ENCODE measurements at places on chromosomes 7 and 10.

DNA sequence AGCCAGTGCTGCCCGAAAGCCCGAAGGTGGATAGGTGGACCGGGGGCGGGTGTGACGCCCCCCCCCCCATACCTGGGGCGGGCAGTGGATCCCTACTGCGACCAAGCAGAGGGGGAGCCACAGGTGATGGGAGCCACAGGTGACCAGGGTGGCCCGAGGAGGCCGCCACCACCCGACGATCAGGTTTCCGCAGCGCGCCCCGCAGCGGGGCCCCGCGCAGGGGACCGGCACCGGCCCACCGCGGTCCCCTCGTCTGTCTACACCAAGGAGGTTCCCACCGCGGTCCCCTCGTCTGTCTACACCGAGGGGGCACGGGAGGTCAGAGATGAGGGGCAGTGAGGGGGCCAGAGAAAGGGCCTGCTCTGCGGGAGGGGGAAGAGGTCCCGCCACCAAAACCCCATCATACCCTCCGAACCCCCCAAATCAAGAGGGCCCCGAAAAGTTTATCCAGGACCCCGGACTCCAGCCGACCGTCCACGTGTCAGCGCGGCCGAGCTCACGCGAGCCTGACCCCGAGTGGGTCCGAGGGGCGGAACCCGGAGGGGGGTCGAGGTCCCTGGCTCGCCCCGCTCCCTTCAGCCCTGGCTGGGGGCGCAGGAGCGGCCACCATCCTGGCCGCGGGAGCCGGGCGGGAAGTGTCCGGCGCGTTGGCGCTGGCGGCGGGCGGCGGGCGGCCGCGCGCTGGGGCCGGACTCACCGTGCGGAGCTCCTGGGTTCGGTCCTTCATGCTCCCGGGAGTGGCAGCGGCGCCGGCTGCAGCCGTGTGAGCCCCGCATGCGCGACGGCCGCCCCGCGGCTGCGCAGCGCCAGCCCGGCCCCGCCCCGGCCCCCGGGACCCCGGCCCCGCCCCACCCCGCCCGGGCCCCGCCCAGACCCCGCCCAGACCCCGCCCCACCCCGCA is at the start of gene STX1A:
TSS of gene STX1A (minus strand) at position 765 of the 901 bp plus-strand sequence. CDS start at position 727, 38 bp downstream.
- DNase-seq: no peak

DNA sequence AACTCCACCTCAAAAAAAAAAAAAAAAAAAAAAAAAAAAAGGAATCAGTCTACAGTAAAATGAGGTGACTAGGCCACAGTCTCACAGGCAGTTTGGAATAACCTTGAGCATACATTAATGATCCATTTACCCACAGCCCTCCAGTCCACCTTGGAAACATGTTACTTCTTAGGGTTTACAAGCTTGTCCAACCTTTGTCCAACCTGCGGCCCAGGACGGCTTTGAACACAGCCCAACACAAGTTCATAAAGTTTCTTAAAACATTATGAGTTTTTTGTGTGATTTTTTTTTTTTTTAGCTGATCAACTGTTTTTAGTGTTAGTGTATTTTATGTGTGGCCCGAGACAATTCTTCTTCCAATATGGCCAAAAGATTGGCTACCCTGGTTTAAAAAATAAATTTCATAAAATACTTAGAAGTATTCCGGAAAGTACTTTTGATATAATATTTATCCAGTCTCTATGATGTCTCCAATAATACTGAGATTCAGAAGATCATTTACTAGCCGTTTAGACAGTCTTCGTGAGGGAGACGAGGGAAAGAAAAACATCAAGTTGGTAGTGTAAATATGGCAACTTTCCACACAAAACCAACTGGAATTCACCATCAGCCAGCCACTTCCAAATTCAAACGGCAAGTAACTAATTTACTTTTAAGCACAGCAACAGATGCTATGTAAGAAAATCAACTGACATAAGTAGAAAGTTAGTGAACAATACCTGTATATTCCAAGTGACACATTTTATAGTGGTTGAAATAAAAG is 9.9 kb downstream of the BAZ1B start:
- no peak for DNase-seq

- DNase-seq: no peak
Observed at GRCh38 chr10:119161680-119162451, 3.6 kb downstream of the SFXN4 start.

- no peak for DNase-seq
Observed at GRCh38 chr10:75466886-75467285, 35.5 kb downstream of the LRMDA start.

GRCh38 chr7:33516568-33516967 is 387.2 kb downstream of the BBS9 start:
- DNase-seq: no peak

DNA sequence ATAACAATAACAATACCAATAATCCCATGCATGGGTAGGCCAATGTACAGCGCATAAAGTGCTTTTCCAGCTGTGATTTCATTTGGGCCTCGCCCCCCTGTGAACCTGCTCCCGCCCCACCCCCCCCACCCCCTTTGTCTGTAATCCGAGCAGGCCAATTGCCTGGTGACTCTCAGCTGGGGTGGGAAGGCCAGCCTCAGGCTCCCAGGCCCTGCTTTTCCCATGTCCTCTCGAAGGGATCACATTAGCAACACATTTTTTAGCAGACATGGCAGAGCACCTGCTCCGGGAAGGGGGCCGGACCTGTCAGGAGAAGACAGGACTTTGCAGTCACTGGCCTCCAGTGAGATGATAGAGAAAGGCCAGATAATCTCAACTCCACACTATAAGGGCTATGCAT is 439.3 kb downstream of the RPS24 start:
- no peak for DNase-seq

DNA sequence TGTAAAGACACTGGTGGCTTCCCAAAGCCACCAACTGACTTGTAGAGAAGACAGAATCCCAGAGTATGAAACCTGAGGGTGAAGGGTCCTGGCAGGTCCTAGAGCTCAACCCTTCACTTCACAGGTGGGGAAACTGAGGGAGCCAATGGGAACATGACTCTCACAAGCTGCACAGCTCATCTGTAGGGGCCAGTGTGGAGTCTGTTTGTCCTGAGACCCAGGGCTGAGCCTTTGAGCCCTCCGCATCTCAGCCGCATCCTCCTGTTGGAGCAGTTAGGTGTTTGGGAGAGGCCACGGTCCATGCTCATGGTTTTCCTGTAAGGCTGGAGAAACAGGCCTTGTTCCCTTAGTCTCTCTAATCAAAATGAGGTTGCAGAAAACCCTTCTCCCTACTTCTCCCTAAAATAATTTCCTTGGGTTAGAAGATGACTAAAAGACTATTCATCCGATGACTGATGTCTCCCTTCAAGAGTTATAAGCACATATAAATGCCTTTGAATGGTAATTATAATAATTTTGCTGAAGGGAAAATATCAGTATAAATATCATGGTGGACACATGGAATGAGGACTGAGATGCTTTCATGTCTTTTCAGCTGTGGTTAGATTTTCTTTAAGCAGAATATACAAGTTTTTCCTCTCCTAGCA is 10.3 kb downstream of the HTRA1 start:
- no peak for DNase-seq

GRCh38 chr7:42065942-42066341 is 171.1 kb downstream of the GLI3 start:
- DNase-seq: no peak

DNA sequence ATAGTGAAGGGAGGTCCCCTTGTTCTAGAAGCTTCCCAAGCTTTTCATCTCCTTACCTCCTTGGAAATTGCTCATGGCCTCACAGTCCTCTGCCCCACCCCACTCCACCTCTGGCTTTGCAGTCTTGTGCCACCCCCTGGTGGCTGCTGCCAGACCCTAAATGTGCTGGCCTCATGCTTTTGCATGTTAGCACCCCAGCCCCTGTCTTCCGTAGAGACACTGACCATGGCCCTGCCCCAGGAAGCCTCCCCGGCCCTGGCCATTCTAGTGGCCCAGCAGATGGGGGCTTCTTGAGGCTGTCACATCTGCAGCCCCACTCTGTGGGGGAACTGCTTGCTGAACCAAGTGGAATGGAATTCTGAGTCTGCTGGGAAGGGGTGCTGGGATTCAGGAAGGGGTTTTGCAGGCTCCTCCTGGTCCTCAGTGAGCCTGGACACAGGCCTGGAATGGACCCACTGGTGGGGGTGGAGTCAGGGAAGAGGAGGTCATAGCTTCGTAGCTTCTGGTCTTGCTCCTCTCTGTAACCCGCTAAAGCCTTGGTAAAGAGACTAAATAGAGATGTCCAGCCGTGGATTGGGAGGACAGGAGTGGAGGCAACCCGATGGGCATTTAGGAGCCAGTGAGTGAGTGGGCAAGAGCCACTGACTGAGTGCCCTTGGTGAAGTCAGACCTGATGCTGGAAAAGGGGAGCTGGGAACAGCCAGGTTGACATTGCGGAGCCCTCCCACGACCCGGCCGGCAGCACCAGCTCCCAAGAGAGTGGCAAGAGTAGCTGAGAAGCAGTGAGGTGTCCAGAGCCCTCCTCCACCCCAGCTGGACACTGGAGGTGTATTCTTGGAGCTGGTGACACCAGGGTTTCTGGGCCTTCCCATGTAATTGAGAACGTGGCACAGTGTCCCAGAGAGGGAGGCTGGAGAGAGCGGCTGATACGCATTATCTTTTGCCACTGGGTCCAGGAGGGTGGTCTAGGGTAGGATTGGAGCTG is 20.9 kb downstream of the RAMP3 start:
- DNase-seq: no peak

- DNase-seq: no peak
Observed at GRCh38 chr7:114409750-114410149, 4.9 kb upstream of the FOXP2 start.

DNA sequence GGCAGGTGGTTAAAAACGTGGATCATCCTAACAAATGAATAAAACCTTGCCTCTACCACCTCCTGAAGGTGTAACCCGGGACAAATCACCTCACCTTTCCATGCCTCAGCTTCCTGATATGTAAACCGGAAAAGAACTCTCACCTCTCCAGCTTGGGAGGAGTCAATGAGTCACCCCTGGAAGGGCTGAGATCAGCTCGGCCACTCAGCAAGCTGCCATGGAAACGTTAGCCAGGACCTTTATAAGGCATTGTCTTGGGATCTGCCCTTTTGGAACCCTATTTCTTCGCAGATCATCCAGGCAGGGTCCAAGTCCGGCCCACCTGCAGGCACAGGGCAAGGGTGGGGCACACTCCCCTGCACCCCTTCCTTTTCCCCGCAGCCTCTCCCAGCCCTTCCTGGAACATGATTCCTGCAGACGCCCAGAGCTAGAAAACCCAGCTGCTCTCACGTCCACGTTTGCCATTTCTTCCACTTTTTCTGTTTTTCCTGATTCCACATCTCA is 81.6 kb upstream of the PFKP start:
- DNase-seq: no peak

DNA sequence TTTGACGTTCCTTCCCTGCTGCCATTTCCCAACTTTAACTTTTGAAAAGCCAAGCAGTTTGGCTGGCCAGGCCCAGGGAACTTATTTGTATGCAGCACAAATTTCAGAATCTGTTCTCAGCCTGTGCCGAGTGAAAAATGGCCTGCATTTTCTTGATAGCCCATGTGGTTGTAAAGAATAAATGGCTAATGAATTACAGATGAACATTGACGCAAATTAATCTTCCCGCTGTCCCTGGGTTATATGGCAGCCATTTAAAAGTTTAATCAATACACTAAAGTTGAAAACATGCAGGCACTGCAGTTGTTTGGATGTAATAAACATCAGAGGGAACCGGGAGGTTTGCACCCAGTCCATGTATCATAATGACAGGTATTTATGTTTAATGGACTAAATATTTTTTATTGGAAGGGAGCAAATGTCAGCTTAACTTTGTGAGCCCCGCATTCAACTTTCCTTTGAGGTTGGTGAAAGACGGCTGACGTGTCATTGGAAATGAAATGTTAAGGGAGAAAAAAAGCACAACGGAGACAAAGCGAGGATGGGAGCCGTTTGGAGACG is 1092.4 kb downstream of the LRMDA start:
- DNase-seq: no peak

- DNase-seq: no peak
Observed at GRCh38 chr7:66258409-66258808, 53.3 kb downstream of the TPST1 start.

DNA sequence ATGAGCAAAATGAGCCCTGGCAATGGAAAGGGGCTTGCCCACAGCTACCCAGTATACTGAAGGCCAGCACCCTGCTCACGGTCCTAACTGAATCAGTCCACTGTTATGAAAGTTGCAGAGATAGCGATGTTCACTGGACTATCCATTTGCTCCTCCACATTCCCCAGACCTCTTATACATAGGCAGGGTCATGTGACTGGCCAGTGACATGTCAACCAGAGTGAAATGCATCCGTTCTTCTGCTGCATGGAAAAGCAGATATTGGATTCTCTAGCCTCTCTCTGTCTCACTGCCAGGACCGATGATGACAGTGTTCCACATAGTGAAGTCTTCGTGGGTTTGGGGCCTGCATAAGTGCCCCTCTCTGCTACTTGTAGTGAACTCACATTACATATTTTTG is 503.4 kb downstream of the RPS24 start:
- DNase-seq: no peak

DNA sequence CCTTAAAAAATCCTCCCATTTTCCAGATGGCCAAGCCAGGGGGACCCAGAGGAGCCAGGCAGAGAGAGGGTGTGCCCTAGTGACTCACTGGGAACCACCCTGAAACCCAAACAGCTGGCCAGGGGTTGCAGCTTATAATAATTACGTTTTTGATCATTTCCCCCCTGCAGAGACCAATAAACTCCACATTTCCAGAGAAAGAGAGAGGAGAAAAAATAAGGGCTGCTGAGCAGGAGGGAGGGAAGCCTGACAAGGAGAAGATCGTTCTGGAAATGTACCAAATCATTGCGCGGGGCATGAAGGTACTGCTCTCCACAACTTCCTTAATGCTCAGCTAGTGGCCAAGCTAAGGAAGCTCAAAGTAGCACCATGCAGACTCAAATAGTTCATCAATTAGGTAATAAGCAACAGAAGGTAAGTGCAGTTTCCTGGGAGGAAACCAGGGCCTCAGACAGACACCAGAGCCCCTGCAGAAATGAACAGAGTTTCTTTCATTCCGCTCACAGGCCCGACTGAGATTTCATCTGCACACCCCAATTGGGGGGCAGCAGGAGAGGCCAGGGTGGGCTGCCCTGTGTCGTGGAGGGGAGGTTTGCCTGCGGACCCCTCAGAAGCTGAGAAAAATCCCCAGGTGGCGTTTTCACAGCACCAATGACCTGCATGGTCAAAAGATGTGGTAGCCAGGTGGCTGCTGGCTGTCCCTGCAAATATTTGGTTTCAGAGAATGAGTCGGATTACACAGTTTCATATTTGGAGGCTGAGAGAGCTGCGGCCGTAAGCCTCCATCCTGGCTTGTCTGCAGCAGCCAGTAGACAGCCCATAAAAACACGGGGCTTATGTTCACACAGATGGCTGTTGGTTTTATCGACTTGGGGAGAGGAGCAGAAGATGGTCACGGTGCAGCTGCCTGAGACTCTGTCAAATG is 153.2 kb upstream of the LYZL2 start:
- no peak for DNase-seq

DNA sequence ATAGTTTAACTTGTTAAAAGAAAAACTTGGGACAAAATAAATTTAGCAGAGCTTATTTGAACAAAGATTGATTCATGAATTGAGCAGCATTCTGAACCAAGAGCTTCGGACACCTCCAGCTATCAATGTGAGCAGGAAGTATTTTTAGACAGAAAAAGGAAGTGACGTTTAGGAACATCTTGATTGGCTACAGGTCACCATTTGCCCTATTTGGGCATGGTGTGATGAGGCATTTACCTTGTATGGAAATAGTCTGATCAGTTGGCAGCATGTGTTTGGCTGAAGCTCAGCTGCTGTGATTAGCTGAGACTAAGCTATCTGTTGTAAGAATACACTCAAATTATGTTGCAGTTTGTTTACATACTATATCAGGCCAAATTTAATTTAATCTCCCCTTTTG is 185.1 kb downstream of the ATRNL1 start:
- DNase-seq: no peak

GRCh38 chr7:140402178-140402835 is 1.6 kb upstream of the RAB19 start:
- no peak for DNase-seq

- no peak for DNase-seq
Observed at GRCh38 chr7:41661596-41661995, 41.3 kb downstream of the INHBA start.
